ENCODE measurements at places on chromosomes 6 and 20.
A peak's percentile ranks its signal among the peaks of the same experiment; 100 is the strongest.

DNA sequence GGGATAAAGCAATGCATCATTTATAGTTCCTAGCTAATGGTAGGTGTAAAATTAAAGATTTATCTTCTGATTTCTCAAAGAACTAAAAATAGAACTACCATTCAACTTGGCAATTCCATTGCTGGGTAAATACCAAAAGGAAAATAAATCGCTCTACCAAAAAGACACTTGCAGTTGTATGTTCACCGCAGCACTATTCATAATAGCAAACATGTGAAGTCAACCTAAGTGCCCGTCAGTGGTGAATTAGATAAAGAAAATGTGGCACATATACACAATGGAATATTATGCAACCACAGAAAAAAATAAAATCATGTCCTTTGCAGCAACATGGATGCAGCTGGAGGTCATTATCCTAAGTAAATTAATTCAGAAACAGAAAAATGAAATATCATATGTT, 279.8 kb upstream of the PRND start:
- DNase-seq = no peak
- no peaks in the 10 kb centered on the region for H3K27me3 ChIP-seq
- H3K27ac ChIP-seq = no peak overlapping the region
- no peaks in the 10 kb centered on the region for H3K4me1 ChIP-seq
- H3K4me3 ChIP-seq = no peak overlapping the region

GRCh38 chr6:42137194-42137753, 5.1 kb downstream of the C6orf132 start:
- no peak overlapping the region for H3K27ac ChIP-seq
- H3K4me1 ChIP-seq = peaks cover 13% of the 10 kb centered on the region
- H3K4me3 ChIP-seq = no peak overlapping the region
- H3K27me3 ChIP-seq = peaks cover 6% of the 10 kb centered on the region

GRCh38 chr20:50130995-50131394, 18.0 kb upstream of the UBE2V1 start:
- peak overlapping the region; percentile 75 for H3K27ac ChIP-seq
- DNase-seq = no peak
- H3K36me3 ChIP-seq = peaks cover 10% of the 10 kb centered on the region

DNA sequence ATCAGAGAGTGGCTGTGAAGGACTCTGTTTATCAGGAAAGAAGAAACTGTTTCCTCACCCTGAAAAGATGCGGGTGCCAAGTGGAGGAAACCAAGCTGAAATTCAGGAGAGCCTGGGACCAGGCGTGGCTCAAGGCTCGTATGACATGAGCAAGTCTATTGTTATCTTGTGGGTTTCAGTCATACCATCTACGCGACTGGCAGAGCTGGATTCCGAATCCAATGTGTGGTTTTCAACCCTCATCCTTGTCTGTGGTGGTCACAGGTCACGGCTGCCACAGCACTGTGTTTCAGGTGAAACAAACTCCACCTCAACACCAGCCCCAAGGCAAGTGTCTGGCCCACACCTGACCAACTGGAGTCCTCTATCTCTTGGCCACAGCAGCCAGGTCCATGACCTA, 9.1 kb downstream of the MC3R start:
- H3K36me3 ChIP-seq = no peaks in the 10 kb centered on the region
- H3K27me3 ChIP-seq = peaks cover 31% of the 10 kb centered on the region
- H3K27ac ChIP-seq = no peak overlapping the region
- no peaks in the 10 kb centered on the region for H3K4me1 ChIP-seq
- no peak overlapping the region for H3K4me3 ChIP-seq

- DNase-seq = no peak
- no peaks in the 10 kb centered on the region for H3K27me3 ChIP-seq
- H3K27ac ChIP-seq = no peak overlapping the region
- H3K4me3 ChIP-seq = no peak overlapping the region
- H3K36me3 ChIP-seq = no peaks in the 10 kb centered on the region
Measured at GRCh38 chr20:38392356-38392755, 42.8 kb downstream of the SNHG17 start.

DNA sequence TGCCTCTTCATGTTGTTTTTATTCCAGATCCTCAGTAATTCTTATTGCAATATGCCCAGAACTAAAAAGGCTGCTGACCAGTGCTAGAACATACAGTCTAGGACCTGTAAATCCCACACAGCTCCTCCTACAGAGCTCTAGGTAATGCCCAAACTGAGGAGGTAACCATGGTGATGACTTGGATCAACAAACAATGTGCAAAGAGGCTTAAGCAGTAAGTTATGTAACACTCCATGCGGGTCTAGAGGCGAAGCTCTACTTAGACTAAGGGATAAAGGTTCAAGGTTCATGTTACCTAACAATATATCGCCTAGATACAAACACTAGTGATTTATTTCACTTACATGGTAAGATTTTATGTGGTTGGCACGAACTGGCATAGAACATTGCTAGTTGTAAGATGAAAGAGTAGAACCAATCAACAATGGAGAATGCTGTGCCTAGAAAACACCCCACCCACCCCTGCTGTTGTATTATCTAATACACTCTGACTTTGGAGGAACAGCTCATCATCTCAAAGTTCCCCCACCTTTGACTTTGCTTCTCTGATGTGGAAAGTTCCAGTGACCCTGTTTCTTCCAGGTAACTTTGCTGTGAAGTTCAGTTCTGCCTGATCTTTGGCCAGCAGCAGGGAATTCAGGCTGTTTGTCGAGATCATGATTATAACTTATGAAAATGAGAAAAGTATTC, 242.4 kb downstream of the ALDH8A1 start:
- no peak overlapping the region for H3K27ac ChIP-seq
- DNase-seq = no peak
- H3K36me3 ChIP-seq = no peaks in the 10 kb centered on the region
- H3K4me1 ChIP-seq = no peaks in the 10 kb centered on the region
- H3K27me3 ChIP-seq = no peaks in the 10 kb centered on the region

GRCh38 chr6:170405311-170405975, 98.9 kb downstream of the FAM120B start:
- no peak overlapping the region for H3K4me3 ChIP-seq
- peaks cover 8% of the 10 kb centered on the region for H3K36me3 ChIP-seq
- no peaks in the 10 kb centered on the region for H3K27me3 ChIP-seq

DNA sequence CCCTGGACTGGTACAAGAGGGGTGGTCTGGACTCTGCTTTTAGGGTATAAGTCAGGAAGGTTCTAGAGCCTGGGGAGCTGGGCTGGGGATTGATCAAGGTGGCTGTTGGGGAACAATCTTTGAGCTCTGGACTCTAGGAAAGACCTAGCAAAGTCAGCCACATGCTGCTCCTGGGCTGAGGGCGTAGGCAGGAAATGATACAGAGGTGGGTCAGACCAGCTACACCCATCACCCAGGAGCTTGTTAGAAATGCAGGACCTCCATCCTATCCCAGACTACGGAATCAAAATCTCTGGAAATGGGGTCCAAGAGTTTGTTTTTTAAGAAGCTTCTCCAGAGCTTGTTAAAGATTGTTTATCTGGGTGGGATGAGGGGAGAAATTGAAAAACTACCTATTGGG, 9.4 kb downstream of the ADTRP start:
- H3K36me3 ChIP-seq = no peaks in the 10 kb centered on the region
- H3K4me3 ChIP-seq = no peak overlapping the region
- H3K4me1 ChIP-seq = peaks cover 10% of the 10 kb centered on the region
- no peaks in the 10 kb centered on the region for H3K27me3 ChIP-seq

GRCh38 chr20:58690396-58691135, 2.0 kb upstream of the NPEPL1 start:
- H3K27ac ChIP-seq = peak overlapping the region; percentile 94
- no peak for DNase-seq
- H3K36me3 ChIP-seq = no peaks in the 10 kb centered on the region
- no peaks in the 10 kb centered on the region for H3K27me3 ChIP-seq

DNA sequence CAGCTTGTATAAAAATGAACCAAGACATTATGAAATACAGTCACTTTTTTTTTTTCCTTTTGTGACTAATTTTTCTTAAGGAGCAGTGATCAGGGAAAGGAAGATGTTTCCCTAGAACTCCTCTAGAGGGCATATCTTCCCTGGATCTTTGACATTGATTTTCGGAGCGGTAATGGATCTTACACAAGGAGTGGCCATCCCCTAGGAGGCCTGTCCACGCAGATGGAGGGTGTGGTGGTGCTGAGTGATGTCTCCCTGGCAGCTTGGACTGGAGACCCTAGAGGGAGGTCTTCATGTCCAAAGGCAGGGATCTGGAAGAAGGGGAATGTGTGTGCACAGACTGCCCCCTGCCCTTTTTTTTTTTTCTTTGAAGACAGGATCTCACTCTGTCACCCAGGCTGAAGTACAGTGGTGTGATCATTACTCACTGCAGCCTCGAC, 7.0 kb upstream of the KIFC1 start:
- no peak overlapping the region for H3K4me3 ChIP-seq
- no peaks in the 10 kb centered on the region for H3K36me3 ChIP-seq
- no peaks in the 10 kb centered on the region for H3K4me1 ChIP-seq

- DNase-seq = no peak
- H3K27me3 ChIP-seq = peaks cover 18% of the 10 kb centered on the region
- H3K36me3 ChIP-seq = no peaks in the 10 kb centered on the region
- no peak overlapping the region for H3K4me3 ChIP-seq
- no peaks in the 10 kb centered on the region for H3K4me1 ChIP-seq
Measured at GRCh38 chr6:169932491-169932890, 181.1 kb downstream of the ERMARD start.

DNA sequence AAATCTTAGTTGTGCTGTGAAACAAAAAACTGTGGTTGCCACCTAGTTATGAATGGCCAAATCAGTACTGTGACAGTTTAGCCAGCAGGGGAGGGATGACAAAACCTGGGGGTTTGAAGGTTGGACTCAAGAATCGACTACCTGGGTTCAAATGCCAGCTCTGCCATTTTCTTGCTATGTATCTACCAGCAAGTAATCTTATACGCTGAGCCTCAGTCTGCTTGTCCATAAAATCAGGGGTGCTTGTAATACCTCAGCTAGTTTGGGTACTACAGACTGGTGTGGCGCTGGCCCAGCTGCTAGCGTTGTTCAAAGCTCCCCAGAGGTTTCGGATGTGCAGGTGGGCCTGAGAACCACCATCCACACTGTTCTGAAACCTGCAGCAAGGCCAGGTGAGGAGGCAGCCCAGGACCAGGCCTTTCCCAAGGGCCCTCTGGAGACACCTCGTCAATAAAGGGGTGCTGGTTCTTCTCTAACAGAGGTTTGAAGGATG, 40.4 kb downstream of the TRAM2 start:
- H3K27ac ChIP-seq = no peak overlapping the region
- no peak overlapping the region for H3K4me3 ChIP-seq
- H3K4me1 ChIP-seq = peaks cover 43% of the 10 kb centered on the region
- DNase-seq = no peak

GRCh38 chr6:154390034-154390433, 33.4 kb upstream of the IPCEF1 start:
- H3K27me3 ChIP-seq = no peaks in the 10 kb centered on the region
- no peaks in the 10 kb centered on the region for H3K36me3 ChIP-seq
- no peak overlapping the region for H3K27ac ChIP-seq

GRCh38 chr6:18609715-18610114, 222.6 kb downstream of the RNF144B start:
- H3K36me3 ChIP-seq = no peaks in the 10 kb centered on the region
- no peak for DNase-seq
- H3K27me3 ChIP-seq = no peaks in the 10 kb centered on the region
- no peak overlapping the region for H3K27ac ChIP-seq
- H3K4me1 ChIP-seq = no peaks in the 10 kb centered on the region
- H3K4me3 ChIP-seq = no peak overlapping the region

DNA sequence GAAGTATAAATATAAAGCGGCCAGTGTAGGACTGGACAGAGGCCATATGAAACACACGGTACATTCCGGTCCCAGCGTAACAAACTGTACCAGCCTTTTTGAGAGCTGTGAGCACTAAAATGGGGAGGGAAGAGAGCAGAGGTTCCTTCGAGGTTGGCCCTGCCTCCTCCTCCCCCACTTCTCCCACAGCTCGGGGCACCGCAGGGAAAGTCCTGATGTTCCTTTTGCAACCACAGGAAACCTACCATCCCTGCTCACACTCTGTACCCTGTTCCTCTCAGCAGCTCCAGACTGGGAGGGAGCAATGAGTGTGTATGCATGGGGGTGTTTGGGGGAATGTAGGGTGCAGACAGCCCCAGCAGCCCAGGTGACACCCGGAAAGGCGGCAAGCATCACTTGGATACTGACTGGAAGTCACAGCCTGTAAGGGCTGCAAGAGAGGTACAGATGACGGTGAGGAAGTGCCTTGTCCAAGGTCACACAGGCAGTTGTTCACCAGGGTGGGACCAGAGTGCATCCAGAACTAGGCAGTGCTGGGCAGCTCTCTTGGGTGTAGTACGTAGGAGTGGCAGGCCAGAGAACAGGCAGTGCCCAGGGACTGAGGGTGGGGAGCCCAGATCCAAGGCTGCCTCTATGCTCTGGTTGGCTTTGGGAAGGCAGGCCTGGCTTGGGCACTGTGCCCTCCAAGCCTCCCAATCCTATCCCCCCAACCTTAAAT, 11.0 kb upstream of the ARMC12 start:
- H3K4me1 ChIP-seq = peaks cover 61% of the 10 kb centered on the region
- H3K4me3 ChIP-seq = no peak overlapping the region
- H3K27me3 ChIP-seq = no peaks in the 10 kb centered on the region
- no peaks in the 10 kb centered on the region for H3K36me3 ChIP-seq

- no peak overlapping the region for H3K27ac ChIP-seq
- no peak for DNase-seq
- no peak overlapping the region for H3K4me3 ChIP-seq
- H3K27me3 ChIP-seq = no peaks in the 10 kb centered on the region
Measured at GRCh38 chr20:58826271-58826670, 24.4 kb downstream of the GNAS-AS1 start.

DNA sequence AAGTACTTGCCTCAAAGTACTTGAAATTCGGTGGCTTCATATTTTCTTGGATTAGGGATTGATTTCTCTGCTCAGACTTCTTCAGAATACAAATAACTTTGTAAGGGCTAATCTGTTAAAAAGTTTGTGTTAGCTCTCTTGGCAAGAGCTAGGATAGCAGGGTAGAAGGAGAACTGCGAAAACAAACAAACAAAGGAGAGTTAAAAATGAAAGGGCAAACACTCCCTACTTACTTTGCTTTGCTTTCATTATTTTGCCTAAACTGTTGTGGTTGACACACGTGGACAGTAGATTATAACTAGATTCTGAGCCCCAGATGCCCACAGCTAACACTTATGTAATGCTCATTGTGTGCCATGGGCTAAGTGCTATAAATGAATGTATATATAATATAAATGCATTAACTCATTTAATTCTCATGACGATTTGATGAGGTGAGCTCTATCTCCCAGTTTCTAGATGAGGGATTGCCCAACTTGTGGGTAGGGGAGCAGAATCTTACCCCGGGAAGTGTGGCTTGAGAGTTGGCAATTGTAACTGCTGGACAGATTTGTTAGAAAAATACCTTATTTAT, 48.7 kb downstream of the EYA4 start:
- H3K27ac ChIP-seq = no peak overlapping the region
- no peaks in the 10 kb centered on the region for H3K27me3 ChIP-seq

DNA sequence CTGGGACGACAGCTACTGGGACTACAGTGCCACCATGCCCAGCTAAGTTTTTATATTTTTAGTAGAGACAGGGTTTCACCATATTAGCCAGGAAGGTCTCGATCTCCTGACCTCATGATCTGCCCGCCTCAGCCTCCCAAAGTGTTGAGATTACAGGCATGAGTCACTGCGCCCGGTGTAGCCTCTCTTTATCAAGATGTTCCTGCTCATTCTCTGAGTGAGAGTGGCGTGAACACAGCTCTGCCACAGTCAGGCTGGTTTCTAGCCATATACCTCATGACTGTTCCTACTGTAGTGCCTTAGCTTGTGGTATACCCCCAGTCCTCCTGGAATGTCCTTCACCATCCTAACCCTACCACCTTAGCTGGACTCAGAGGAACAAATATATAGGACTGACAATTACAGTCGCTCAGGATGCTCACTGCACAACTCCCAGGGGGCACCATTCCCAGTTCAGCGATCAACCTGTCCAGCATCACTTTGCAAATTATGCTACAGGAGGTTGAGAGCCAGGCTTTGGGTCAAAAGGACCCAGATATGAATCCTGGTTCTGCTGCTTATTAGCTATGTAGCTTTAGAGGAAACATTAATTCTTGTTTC, 86.3 kb downstream of the CHMP4B start:
- H3K36me3 ChIP-seq = no peaks in the 10 kb centered on the region
- no peaks in the 10 kb centered on the region for H3K27me3 ChIP-seq
- no peak overlapping the region for H3K27ac ChIP-seq
- H3K4me1 ChIP-seq = no peaks in the 10 kb centered on the region
